EH (cell line): ENCODE measurements at places on chromosomes 16 and 17.

DNA sequence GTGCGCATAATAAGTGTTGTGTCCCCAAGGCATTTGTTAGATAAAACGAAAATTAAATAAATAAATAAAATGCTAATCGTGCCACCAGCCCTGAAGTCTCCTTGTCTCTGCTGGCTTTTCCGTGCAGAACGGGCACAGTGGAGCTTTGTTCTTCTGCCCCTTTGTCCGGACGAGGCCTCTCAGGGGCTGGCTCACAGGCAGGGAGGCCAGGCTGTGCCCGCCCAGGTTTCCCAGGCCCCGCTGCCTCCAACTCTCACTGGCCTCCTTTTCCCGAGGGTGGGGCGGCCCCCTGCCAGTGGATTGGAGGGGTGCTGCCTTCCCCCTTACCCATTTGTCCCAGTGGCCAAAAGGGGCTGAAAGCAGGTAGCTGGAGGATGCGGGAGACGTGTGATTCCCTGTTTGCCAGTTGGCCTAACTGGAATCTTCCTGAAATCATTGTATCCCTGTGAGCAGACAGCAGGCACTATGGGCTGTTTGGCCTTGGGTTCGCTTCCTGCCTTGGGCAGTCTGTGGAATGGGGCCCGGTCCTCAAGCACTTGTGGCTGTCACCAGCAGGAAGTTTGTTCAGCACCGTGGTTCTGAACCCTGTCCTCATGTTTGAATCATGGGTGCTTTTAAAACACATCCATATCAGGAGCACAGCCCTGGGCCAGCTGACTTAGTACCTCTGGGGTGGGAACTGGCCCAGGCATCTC lies 64.4 kb downstream of the KSR1 start:
- no peak for DNase-seq

DNA sequence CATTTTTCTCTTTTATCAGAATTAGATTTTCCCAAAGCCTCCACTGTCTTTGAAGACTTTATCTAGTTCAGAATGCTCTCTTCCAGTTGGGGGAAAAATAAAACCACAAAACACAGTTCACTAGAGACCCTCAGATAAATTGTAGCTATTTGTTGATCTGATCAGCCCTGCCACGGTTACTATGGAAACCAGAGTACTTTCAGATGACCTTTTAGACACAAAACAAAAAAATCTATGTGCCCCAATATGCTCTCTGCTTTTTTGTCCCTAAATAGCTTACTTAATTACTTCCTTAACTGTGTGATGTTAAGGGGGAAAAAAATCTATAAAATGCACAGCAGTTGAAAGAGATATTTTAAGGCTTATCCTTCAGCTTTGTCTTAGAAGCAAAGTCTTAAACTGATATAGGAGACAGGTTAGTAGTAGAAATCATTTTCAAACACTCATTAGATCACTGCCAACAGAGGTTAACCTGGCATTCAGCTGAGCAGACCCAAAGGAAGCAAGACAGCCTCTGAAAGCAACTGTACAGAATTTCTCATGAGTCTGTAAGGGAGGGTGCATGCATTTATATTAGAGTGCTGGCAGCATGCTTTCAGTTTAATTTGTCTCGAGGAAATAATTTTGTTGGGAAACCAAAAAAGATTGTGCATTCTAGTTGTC lies 129.9 kb upstream of the CACNG5 start:
- no peak for DNase-seq

GRCh38 chr16:9898124-9898523 lies 284.1 kb downstream of the GRIN2A start:
- no peak for DNase-seq

DNA sequence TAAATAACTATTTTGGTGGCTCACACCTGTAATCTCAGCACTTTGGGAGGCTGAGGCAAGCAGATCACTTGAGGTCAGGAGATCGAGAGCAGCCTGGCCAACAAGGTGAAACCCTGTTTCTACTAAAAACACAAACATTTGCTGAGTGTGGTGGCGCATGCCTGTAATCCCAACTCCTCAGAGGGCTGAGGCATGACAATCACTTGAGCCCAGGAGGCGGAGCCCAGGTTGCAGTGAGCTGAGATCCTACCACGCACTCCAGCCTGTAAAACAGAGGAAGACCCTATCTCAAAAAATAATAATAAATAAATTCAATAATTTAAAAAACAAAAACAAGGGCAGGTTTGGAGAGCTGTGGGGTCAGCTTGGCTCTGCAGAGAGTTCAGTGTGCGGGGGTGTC lies 5.7 kb upstream of the SLC4A1 start:
- DNase-seq, result no peak

DNA sequence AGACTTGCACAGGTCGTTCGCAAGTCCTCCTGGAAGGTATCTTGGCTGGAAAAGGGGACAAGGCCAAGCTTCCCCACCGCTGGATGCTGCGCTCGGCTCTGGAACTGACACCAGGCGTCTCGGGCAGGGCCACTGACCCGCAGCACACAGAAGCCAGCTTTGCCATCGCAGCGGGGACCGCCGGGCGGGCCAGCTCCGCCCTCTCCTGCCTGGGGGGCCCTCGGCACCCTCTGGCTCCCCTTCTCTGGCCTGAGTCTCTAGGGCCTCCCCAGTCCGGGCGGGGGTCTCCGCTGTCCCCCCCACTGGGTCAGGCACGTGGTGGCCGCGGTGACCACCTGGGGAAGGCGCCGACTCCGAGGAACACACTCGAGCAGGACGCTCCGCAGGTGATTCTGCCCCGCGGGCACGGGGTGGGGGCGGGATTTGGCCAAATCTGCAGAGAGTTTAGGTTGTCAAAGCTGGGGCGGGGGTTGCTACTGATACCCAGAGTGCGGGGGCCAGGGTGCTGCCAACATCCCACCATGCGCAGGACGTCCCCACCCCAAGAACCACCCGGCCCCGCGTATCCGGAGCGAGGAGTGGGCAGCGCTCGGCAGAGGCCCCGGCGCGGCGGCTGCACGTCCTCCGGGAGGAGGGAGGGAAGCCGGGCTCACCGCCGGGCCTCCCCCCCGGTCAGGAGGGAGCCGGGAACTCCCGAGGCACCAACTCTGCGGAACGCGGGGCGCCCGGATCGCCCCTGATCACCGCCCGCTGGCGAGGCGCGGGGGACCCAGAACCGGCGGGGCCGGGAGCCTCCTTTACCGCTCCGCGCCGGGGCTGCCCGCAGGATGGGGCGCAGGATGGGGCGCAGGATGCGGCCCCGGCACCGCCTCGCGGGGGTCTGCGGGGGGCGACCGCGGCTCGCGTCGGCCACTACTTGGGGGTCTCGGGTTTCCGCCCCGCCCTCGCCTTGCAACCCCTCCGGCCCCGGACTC lies 744 bp upstream of the METRNL start:
- no peak for DNase-seq
